K562 (cell line): ENCODE measurements at places on chromosomes 1 and 21.
A peak's percentile ranks its signal among the peaks of the same experiment; 100 is the strongest.

- DNase-seq: no peak
Measured at GRCh38 chr21:33490991-33491372, 534 bp downstream of the DNAJC28 start.

- peak; percentile 58 for DNase-seq
Measured at GRCh38 chr1:30888391-30888790, 20.2 kb downstream of the SDC3 start.

- DNase-seq: no peak
Measured at GRCh38 chr21:35616090-35616489, 444.2 kb downstream of the SETD4 start.

GRCh38 chr21:42703136-42703908 lies 49.9 kb downstream of the PDE9A start:
- no peak for DNase-seq

DNA sequence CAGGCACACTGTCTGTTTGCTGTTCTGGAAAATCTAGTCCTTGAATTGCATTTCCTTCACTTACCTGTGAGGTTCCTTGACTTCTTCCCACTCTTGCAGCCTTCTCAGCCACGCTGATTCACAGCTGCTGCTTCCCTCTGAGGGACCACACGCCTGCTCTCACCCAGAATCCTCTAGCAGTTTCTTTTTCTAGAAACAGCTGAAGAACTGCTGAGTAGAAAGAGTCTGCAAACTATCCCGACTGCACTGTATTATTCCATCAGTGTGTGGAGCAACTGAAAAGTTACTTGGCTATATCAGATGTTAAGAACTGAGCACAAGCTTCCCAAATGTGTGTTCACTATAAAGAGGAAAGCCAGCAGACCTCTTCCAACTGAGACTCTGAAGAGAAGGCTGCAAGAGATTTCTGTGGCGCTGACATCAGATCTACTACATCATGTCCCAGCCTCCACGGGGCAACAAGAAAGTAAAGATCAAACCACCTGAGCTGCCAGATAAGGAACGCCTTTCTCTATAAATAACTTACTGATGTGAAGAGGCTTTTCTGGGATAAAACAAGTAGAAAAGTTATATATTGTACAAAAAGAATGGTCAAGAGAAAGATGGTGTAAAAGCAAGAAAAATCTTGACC lies 226.6 kb downstream of the RERE start:
- no peak for DNase-seq
